ENCODE measurements at places on chromosomes 1 and 21.

- DNase-seq: no peak
These were observed 45.6 kb downstream of the IRF2BP2 start for GRCh38 chr1:234564035-234565029.

GRCh38 chr1:38004284-38005108 lies 818 bp downstream of the FHL3 start:
- DNase-seq: no peak

GRCh38 chr1:94025383-94026340 lies 95.3 kb downstream of the ABCA4 start:
- no peak for DNase-seq

DNA sequence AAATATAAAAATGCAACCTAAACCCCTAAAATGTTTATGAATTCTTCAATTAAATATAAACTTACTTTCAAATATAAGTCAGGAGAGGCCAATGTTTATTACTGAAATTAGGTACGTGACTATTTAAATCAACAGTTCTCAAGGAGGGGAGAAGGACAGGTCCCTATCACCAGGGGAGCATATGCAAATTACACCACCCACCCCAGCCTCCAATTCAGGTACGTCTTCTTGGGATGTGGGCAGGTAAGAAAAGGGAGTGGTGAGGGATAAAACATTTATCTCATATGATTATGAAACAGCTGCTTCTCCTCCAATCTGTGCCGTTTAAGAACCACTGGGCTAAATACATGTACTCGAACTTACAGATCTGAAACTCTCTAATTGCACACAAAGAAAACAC lies 3.4 kb downstream of the COP1 start:
- DNase-seq: no peak

DNA sequence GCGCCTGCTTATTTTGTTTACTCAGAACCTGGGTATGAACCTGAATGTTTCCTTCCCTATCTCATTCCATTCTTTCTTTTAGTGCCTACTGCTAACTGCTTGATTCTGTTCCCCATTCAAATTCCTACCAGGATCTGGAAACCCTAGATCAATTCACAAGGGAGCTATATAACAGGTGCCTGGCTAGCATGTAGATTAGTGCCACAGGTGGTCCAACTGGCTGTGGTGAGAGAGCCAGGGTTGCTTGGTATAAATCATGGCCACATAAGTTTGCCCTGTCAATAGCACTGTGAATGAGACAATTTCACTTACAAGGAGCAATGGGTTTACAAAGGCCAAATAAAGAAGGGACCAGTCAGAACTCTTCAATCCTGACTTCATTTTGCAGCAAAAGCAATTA lies 6.6 kb upstream of the PRPF38B start:
- DNase-seq: no peak

GRCh38 chr1:208029381-208030287 lies 118.7 kb upstream of the CD34 start:
- peak; percentile 38 for DNase-seq

DNA sequence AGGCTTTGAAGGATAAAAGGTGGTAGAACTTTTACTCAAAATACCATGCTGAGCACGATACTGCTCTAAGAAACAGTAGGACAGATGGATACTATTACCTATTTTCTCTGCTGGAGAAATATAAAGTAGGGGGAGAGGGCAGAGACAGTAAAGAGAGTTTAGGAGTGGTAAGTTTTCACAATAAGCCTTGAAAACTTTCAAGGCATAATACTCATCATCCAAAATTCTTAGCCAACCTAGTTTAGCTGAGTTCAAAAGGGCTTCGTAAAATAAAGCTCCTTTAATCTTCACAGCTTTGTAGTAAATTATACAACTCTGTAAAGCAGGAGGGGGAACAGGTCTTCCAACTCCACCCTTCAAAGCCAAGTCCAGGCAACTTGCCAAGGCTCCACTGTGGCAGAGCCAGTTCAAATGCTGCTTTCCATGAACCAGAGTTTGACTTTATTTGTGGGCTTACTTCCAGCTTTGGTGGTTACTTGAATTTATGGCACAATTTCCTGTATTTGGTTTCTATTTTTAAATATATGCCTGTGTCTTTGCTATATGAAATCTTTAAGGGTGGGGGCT lies 15.5 kb downstream of the TEX38 start:
- peak; percentile 82 for DNase-seq

DNA sequence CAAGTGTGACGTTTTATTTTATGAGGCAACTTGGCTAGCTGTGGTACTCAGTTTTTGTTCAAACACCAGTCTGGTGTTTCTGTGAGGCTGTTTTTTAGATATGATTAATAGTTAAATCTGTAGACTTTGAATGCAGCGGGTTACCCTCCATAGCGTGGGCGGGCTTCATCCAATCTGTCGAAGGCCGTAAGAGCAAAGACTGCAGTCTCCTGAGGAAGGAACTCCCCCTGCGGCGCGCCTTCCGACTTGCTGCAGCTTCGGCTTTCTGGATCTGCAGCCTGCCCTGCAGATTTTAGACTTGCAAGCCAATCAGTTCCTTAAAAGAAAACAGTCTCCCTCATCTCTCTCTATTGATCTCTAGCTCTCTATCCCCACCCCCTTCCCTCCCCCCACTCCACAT lies 4.2 kb upstream of the ZNF496 start:
- peak; percentile 36 for DNase-seq
